ENCODE measurements at places on chromosomes 2 and 18. TPM values are rescaled to one million over a fixed set of nuclear protein-coding genes. Genes with fewer than 3 reads are reported as not detected.

- DNase-seq: peak; percentile 63
Observed at GRCh38 chr2:126527836-126528490, 128.0 kb upstream of the GYPC start.

ARHGAP25 gene
- total RNA-seq: 12.6 TPM

SGPP2 gene
- total RNA-seq: 44.8 TPM

DTNA gene
- total RNA-seq: 53.4 TPM

- no peak for DNase-seq
Observed at GRCh38 chr2:162686336-162686735, 152.2 kb downstream of the KCNH7 start.

DNA sequence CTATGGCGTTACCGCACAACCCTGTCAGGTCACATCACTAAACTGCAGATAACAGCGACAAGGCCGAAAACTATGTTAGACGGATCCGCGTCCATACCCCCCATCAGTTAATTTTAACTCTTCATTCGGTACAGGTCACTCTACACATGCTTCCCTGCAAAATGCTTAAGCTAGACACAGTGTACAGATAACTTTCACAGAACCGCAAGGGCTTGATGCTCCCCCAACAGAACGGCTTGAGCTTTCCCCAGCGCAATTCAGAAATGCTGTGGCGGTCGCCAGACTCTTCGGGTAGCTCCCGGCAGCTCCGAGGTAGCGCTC, 283 bp upstream of the RBBP8 start:
- DNase-seq: no peak

DNA sequence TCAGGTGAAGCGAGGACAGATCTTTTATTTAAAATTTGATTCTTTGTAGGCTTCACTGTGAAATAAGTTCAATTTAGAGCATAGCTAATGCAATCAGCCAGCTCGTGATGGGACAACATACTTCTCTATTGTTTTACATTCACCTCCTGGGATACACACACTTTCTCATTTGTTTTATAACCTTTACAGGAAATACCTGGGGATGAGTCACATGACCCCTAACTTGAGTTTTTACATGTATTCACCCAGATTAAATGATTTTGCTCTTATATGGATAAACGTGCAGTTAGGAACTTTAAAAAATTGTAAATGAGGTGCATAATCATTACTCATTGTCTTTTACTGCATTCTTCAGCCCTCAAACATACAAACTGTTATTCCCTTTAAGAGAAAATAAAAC, 152.1 kb downstream of the NEDD4L start:
- no peak for DNase-seq

DNA sequence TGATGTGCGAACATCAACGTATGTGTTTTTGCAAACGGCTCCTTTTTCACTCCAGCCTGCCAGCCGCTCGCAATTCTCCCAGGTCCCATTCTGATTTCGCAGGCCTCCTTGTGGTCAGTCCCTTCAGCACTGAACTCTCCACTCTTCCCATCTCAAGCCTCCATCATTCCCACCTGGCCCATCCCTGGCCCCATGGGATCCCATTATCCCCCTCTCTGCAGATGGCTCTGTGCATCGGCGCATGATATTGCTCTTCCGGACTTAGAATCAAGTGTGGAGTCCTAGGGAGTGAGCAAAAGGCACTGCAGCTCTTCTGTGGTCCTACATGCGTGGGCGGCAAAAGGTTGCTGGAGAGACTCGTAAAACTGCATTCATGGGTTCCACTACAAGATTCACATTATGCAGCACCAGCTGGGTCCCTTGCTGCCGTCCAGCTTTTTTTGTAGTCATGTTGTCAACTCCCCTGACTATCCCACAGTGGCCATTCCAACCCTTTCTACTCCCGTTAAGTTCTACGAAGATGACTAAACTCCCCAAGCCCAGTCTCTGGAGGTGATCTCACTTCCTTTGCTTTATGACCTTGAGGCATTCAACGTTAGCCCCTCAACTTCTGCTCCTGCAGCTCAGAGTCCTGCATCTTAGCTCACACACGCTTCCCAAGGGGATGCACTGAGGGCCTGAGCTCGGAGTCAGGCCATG, 125.3 kb upstream of the NRP2 start:
- DNase-seq: no peak

- DNase-seq: no peak
Observed at GRCh38 chr18:11953113-11953512, 28.2 kb upstream of the IMPA2 start.

ATF2 gene
- 57.9 TPM for total RNA-seq

DNA sequence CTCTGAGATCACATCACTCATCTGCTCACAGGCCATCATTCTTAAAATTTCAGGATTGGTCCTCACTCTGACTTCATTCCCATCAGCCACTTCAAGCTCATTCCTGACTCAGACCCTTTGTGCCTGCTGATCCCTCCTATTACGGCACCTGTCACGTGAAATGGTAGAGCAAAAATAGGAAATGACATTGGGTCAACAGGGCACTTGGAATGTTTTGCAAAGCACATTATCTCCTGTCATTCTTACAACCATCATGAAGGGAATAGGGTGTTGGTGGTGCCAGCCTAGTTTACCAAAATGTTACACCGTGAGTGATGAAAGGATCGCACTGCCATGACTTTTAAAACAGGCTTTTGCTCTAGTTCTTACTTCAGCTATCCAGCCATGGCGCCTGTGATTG, 61.1 kb downstream of the EIF5B start:
- no peak for DNase-seq

DNA sequence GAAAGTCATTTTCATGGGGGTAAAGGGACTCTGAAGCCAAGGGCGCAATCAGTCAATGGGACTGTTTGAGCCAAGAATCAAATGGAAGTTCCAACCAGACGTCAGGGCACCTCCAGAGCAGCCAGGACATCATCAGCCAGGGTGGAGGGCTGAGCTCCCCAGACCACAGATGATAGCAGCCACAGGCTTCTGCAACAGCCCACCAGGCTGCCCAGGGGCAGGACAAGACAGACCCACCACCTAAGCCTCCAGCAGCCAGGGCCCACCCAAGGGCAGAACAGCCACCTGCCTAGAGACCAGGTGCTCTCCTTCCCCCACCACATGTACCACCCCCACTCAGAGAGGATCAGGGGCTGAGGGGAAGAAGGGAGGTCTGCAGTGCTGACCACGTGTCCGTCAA, 53.8 kb upstream of the SLC66A3 start:
- no peak for DNase-seq

EFR3B gene
- total RNA-seq: 1.8 TPM

GRCh38 chr2:101133492-101134100, 17.6 kb downstream of the TBC1D8 start:
- DNase-seq: no peak

DNA sequence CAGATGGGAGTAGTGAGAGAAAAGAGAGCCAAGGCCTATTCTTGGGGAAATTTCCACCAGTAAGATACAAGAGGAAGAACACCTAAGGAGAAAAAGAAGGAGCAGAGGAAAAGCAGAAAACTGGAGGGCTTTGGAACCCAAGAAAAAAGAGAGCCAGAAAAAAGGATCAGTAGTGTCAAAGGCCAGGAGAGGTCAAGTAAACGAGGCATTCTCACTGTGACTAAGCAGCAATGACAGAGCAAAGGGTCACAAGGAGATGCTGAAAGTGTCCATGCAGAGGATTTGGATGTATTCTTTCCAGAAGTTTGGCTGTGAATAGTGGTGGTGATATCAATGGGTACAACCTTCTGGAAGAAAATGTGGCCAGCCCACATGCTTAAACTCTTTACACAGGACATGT, 109.5 kb downstream of the DYNAP start:
- no peak for DNase-seq

C1GALT1C1L gene
- total RNA-seq: 0.92 TPM

DNA sequence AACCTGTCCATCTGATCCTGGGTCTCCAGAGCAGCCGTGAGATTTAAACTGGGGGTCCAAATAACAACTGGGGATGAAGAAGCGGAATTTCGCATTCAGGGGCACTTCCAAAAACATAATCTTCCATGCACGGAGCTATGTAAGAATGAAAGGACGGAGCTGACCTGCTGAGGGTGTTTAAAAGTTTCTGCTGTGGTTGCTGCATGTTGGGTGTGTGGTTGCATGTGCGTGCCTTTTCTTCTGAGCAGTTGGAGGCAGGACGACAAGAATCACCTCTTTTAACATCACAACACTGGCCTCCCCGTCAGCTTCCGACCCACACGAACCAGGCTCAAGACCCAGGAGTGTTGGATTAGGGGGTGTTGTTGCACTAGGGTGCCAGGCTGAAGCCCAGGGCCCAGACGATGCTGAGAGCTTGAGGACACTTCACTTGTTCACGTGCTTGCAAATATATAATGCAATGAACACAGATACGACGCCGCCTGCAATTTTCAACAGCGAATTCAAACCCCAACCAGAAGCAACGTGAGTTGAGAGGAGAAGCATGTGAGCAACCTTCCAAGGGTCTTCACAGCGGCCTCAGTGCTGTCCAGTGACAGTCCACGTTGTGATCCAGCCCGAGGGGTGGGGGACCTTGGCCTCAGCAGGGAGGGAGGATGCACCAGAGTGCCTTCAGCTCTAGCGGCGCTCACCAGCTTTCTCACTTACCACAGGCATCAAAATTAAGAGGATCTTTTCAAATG, 76.0 kb upstream of the SALL3 start:
- DNase-seq: no peak
